ENCODE measurements at places on chromosomes 2 and 18.

DNA sequence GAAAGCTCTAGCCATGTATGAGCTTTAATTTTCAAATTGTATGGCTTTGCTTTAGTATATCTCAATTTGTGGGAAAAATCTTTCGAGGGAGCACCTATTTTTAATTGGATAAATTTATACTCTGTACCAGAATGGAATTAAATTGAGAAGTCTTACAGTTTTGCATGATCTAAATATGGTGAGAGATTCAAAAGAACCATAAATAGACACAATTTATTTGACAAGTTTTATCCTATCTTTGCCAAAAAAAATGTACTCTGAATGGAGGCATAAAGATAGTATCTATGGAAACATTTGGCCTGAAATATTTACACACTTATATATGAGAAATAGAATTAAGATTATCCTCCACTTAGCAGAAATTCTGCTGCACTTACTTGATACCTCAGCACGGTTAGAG lies 238.4 kb downstream of the NDUFA10 start:
- no peak for DNase-seq

DNA sequence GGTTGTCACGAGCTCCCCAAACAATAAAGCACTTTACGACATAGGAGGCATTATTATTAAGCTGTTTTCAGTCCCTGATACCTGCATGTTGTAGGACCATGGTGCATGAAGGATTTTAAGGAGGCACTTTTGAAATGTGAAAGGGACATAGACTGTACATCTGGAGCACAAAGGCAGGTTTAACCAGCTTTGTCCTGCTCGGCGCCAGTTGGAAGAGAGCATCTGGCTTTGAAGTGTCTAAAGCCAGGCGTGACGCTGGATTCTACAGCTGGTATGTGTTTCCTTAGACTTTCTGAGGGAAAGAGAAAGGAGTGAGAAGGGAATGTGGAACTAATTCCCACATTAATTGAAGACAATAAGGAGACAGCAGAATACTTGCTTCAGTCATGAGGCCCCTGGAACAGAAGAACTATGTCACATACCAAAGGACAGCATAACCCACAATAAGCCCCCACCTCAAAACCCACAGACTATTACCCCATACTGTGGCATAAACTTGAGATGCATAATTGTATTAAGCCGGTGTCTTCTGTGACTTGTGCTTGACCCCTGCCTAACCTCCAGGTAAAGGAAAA lies 381.0 kb upstream of the MEX3C start:
- no peak for DNase-seq

DNA sequence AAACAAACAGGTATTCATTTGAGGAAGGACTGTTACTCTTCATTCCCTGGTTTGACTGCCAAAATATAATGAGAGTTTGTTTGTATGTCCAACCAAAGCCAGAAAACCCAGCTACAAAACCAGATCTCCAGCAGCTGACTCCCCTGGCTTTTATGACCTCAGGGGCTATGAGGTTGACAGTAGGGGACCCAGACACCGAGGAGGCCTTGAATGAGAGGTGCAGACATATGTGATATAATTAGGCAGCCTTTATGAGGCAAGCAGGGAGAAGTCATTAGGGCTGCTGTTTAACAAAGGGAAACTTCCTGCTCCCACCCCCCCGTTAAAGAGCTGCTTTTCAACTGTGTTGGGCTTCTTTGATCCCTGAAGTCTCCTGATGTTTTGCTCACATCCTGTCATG lies 236.7 kb downstream of the SLC4A3 start:
- DNase-seq = no peak

GRCh38 chr2:26269571-26270158 lies 24.9 kb downstream of the HADHB start:
- no peak for DNase-seq

- DNase-seq = no peak
Observed at GRCh38 chr2:65435625-65436168, 3.3 kb upstream of the SPRED2 start.
